ENCODE measurements at places on chromosomes 13 and 19.
A peak's percentile ranks its signal among the peaks of the same experiment; 100 is the strongest.

- no peak for DNase-seq
These were observed 35.4 kb downstream of the ZNF557 start for GRCh38 chr19:7104747-7105447.

- no peak for DNase-seq
These were observed 11.1 kb upstream of the SHISA2 start for GRCh38 chr13:26062853-26063444.

GRCh38 chr13:23842406-23842805 lies 46.8 kb downstream of the MIPEP start:
- no peak for DNase-seq

- no peak for DNase-seq
These were observed 66.7 kb downstream of the LHFPL6 start for GRCh38 chr13:39536274-39536673.

DNA sequence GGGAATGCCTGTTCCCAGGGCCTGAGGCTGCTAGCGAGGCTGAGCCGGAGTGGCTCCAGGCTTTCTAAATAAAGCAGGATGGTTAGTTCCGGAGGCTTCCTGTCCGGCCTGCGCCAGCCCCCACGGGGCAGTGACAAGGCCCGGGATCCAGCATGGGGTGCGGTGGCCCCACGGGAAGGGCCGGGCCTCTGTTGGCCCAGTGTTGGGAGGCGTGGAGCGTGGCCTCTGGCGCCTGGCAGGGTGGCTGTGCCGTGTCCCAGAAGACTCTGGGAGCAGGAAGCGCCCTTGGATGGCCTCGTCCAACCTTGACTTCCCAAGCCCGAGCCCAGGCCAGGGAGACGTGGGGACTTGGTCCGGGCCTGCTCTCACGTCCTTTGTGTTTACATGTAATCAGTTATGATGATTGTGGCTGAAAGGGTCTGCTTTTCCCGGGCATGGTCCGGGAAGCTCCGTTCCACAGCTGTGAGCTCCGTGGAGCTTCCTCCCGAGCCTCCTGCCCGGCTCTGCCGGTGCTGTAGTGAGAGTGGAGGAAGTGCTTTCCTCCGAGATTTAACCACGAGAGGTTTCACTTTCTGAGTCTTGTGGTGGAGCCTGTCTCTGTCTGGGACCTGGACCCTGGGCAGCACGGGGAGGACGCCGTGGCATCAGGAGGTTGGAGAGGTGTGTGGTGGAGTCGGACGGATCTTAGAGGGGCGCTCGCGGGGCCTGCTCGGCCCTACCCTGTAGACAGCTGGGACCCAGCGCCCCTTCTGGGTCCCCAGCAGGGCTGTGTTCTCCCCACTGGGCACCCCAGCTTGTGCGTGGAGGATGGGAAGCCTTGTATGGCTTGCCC lies 4.6 kb downstream of the GNA11 start:
- no peak for DNase-seq

DNA sequence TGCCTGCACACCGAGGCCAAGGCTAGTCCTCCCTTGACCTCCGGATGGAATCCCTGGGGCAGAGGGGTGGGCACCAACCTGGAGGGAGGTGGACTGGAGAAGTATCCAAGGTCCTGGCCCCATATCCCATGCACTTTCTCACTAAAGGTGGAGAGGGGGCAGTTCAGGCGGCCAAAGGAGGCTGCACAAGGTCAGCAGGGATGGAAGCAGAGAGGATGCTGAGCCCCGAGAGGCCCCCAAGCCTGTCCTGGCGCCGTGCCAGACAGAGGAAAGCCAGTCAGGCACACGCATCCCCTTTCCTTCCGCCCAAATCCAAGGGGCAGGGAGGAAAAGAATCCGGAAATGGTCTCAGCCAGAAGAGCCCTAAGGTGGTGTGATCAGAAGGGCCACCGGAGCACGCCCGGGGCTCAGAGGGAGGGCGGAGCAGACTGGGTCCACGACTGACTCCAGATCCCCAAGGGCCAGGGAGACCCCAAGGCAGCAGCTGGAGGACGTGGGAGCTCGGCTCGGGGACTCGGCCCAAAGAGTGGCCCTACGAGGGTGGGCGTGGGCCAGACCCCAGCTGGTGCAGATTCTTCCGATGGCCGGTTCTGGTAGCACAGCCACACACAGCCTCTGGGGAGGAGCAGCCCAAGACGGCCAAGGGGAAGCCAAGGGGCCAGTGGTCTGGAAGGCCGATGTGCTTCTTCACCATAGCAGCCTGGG lies 60.0 kb downstream of the MLLT1 start:
- no peak for DNase-seq

- no peak for DNase-seq
These were observed 707.1 kb upstream of the SPRY2 start for GRCh38 chr13:81048026-81048461.

DNA sequence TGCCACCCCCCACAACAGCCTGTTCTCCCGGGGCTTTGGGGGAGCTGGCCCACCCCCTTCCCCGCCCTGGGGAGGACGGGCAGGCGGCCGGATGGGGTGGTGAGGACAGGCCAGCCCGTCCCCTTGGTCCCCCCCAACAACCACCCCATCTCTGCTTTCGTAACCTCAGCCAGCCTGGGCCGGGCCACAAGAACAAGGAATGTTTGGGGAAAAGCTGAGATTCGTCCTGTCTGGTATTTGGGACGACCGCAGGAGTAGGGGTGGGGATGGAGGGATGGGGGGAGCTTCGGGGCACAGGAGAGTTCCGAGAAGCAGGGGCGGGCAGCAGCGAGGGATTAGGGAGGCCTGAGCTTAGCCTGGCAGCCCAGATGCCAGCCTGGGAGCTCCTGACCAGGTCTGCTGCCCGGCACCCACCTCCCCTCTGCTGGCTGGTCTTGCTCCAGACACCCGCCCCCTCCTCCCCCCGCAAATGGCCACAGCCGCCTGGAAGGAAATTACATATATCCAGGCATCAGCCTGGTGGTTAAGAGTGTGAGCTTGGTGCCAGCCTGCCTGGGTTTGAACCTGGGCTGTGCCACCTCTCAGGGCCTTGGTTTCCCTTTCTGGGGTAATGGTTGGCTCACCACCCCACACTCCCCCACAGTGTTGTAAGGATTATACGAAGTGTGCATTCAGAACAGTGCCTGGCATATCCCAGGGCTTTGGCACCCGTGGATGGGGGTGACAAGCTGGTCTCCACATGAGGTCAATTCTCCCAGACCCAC lies at the start of gene PODNL1:
Gene PODNL1, minus strand, starts transcription at position 117 of the 764 bp plus-strand sequence. CDS start 236 bp downstream, outside the sequence.
- no peak for DNase-seq

DNA sequence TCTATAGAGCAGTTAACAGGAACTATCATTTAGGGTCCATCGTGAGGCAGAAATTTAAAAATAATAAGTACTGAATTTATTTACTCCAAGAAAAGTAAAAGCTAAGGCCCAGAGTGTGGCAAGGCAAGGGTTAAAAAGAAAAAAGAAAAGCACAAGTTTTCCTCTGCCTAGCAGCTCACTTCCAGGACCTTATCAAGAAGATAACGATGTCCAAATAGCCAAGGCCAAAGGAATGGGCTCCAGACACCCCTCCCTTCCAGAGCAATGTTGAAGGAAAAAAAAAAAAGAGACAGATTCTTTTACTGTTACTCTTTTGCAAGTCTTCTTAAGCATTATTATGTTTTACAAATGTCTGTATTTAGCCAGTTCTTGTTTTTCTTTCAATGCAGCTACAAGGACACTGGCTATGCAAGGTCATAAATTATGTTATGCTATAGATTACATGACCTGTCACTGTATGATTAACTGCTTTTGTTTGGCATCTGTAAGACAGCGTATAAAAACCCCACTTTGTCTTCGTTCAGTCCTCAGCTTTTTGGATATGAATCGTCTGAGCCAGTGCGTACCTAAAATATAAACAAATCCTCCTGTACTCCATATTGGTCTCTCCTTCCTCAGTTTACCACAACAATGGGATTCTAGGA lies 2.9 kb upstream of the ZNF700 start:
- DNase-seq: no peak

GRCh38 chr13:29802621-29803020 lies 47.8 kb downstream of the UBL3 start:
- DNase-seq: no peak

- DNase-seq: no peak
These were observed 3.4 kb downstream of the NRTN start for GRCh38 chr19:5808120-5808816.

DNA sequence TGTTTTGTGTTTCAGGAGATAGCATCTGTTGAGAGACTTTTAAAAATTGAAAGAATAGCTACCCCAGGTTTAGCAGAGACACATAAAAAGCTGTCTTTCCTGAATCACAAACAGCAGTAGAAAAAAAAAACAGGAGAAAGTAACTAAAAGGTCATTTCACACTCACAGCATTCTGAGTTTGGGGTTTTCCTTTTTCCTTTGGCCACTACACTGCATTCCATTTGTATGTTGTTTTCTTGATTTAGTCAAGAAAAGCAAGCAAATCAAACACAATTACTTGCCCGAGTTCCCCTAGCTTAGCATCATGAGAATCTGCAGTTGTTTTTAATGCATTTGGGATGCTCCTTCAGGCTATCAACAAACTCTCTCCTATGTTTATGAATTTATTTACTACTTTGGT lies 161.0 kb downstream of the KCTD12 start:
- DNase-seq: no peak

GRCh38 chr13:45879666-45880065 lies 28.1 kb upstream of the SIAH3 start:
- DNase-seq: no peak

- no peak for DNase-seq
These were observed 25.6 kb upstream of the NDFIP2 start for GRCh38 chr13:79455331-79455730.

DNA sequence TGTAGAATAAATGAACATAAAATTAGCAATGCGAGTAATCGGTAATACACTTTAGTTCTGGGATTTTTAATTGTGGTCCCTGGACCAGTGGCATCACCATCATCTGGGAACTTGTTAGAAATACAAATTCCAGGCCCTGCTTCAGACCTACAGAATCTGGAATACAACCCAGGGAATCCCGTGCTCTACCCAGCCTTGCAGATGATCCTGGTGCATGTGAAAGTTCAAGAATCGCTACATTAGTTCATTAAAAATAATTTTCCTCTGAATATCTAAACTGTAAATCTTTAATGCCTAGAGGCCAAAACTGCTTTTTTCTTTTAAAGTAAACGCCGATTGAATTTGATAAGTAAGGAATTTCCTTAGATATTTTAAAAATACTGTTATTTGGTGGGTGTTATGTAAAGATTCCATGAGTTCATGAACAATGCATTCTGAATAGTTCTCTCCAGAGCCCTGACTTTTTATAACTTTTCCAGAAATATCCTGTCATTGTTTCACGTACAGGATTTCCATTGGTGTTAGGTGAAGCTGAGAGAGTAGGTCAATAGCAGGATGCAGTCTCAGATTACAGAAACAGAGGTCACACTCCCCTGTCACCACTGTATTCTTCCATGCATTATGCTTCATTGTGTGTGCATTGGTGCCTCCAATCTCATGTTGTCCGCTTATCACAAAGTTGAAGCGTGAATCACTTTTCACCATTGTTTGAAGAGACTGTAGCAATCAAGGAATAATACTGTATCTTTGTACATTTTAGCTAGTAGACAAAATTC lies 596.5 kb upstream of the KLF12 start:
- DNase-seq: no peak

DNA sequence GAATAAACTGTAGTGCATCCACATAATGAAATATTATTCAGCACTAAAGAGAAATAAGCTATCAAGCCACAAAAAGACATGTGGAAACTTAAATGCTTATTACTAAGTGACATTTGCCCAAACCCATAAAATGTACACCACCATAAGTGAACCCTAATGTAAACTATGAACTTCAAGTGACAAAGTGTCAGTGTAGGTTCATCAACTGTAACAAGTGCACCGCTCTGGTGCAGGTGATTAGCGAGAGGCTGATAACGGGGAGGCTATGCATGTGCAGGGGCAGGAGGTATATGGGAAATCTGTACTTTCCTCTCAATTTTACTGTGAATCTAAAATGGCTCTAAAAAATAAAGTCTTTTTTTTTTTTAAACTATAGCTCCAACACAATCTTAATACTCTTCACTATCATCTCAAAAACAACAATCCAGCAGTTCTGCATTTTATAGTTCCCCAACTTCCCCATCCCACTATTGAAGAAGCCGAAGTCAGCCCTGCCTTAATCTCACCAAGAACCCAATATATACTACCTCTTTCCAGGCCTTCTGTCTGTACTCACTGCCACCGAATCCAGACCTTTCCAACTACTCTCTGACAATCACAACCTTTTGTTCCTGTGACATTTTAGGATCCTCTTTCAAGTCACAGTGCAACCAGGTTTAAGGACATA lies 22.6 kb downstream of the ELF1 start:
- no peak for DNase-seq

- DNase-seq: no peak
These were observed 26.5 kb downstream of the COMMD6 start for GRCh38 chr13:75511051-75511625.

- DNase-seq: no peak
These were observed 108.1 kb downstream of the OLFM4 start for GRCh38 chr13:53136554-53137215.

- DNase-seq: peak; percentile 83
These were observed 53.2 kb upstream of the SHKBP1 start for GRCh38 chr19:40523322-40524047.

DNA sequence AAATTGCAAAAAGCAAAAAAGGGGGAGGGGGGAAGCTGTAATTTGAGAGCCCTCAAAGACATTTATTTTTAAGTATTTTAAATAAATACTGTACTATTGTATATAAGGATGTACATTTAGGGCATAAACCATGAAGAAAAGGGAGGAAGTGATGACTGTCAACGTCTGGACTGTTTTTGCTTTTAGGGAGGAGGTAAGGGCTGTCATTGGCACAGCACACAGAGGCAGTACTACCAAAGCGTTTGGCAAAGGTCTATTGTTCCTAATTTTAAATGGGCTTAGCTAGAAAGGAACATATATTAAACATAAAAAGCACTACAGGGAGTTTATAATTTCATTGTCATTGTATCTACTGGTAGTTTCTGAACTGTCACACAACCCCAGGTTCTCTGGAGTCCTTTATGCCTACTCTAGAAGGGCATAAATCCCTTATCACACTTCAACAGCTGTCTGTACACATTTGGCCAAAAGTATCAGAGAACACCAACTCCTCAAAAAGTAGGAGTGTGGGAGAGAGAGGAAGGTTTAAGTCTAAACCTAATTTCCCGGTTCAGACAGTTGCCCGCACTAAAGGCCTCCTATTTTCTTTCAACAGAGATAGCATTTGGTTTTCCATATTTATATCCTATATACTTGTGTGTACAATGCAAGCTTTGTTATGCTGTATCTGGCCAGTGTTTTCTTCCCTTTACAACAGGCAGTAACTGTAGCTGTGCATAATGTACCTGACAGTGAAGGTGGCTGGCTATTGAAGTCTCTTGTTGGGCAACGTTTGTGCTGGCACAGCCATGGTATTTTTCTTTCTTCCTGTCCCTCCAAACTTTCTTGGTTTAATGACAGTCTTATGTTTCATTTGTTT lies 406.2 kb downstream of the KLF5 start:
- no peak for DNase-seq
